Astrocyte of the spinal cord (primary cell): ENCODE measurements at places on chromosomes 7 and 10.

DNA sequence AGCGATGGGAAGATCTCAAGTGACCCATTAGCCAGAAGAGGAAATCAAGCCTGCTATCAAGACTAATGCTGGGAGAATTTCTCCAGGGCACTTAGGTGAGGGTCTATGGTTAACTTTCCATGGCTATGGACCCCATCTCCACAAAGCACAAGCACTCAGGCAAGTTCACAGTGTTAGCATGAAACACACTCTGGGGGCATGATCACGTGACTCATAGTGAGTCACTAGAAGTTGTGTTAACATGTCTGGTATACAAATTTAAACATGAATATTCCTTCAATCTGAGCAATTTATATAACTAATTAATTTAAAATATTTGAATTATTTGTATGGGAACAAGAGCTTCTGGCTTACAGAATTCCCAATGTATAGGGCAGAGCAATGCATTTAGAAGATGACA lies 131.8 kb downstream of the FAM204A start:
- DNase-seq: no peak

DNA sequence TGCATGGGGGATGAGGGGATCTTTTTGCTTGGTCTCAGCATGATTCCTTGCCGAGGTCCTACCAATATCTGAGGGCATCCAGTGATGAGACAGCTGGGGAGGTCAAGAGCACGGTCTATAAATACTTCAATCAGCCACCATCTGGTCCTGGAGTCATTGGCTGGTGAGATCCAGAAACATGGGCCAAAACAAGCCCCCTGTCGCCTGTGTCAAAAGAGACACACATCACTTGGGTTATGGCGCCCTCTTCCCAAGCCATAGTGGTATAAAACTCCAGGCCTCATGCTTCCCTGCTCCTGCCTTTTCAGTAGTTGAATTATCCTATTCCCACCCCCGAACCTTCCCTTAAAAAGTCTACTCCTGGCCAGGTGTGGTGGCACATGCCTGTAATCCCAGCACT lies 60.9 kb downstream of the SLC35B4 start:
- DNase-seq: no peak

DNA sequence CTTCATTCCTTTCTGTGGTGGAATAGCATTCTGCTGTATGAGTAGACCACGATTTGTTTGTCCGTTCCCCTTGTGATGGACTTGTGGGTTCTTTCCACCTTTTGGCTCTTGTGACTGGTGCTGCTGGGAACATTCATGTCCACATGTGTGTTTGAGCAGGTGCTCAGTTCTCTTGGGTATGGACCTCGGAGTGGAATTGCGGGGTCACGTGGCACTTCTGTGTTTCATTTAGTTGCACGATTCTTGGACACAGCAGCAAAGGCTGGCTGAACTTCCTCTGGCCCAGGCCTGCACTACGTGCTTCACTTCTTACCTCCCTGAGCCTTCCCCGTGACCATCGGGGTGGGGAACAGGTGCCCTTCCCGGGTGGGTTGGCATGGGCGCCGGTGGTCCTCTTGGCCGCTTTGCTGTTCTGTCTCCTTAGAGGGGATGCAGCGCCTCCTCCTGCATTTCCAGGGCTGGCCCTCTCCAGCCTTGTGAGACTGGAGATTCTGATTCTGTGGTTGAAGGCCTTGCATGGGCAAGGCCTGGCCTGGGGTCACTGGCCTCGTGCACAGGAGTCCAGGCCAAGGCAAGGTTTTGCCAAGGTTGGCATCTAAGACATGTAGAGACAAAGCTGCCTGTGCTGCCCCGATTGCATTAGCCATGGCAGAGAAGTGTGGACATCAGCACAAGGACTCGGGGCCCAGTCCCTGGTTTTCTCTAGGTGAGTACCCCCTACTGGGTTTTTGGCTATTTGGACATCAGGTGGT lies 25.1 kb downstream of the DOCK1 start:
- no peak for DNase-seq

DNA sequence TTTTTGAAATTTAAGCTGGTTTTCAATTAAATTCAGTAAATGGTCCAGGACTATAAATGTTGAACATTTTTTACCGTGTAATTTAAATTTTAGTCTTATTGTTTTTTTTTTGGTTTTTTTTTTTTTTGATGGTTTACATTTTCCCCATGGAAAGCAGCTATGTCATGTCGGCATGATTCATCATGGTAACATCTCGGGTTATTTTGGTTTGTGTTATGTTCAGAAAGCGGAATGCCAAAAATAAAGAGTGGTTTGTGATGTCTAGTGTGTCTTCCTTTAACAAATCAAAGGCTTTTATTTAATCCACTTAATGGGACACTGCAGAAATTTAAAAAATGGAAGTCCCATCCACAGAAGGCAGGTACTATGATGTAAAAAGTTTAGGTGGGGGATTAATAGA lies 58.5 kb downstream of the TRUB1 start:
- DNase-seq: peak; percentile 51

GRCh38 chr10:132987671-132988571 lies 45.6 kb upstream of the CFAP46 start:
- peak; percentile 69 for DNase-seq

DNA sequence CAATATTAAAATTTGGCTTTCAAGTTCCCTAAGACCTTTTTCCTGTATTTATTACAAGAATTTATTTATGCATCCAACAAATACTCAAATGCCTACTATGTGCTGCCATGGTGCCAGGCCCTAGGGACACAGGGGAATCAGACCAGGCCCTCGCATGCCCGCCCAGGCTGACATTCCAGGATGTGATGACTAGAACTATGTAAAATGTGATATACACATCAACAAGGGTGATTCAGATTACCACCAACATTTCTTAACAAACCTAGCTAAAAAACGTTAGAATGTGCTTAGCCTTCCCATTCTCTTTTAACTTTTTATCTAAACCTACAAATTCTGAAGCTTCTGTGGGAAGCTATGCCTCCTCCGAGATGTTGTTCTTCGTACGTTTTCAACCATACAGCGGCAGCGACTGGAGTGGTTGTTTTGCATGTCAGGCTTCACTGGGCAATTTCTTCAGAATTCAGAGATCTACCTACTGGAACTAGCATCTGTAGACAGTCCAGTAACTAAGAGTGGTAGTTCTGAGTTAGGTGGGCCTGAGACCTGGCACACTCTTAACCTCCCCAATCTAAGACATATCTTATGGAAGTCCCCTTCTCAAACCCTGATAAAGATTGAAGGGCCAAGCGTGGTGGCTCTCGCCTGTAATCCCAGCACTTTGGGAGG lies 22.1 kb downstream of the GNA12 start:
- peak; percentile 81 for DNase-seq

- DNase-seq: no peak
Observed at GRCh38 chr7:159051916-159052315, 92.8 kb downstream of the VIPR2 start.

GRCh38 chr7:109864230-109864629 lies 1226.7 kb upstream of the LRRN3 start:
- no peak for DNase-seq

GRCh38 chr10:11448190-11448544 lies 163.3 kb downstream of the USP6NL start:
- no peak for DNase-seq

GRCh38 chr7:24704311-24704710 lies 53.0 kb downstream of the GSDME start:
- no peak for DNase-seq

DNA sequence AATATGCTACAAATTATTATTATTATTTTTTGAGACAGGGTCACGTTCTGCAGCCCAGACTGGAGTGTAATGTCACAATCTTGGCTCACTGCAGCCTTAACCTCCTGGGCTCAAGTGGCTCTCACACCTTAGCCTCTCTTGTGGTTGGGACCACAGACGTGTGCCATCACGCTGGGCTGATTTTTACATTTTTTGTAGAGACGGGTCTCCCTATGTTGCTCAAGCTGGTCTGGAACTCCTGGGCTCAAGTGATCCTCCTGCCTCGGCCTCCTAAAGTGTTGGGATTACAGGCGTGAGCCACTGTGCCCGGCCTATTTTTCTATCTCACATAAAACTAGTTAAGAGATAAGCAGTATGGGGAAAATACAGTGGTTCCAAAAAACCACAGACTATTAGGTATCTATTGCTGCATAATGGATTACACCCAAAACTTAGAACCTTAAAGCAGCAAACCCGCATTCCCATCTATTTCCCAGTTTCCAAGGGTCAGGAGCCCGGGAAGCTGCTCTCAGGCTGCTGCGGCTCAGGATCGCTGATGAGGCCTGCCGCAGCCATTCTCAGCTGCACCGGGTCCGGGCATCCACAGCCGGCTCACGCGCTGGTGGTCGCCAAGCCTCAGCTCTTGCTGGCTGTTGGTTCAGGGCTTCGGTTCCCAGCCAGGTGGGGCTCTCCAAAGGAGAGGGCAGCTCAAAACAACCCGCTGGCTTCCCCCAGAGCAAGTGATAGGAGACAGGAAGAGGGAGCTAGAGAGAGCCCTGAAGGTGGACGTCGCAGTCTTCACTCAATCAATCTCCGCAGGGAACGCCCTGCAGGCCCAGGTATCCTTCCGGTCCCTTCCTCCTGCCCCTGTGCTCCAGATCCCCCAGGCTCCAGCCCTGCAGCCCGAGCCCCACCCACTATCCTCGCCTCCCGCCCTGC lies 128.2 kb downstream of the UBE2H start:
- DNase-seq: peak; percentile 40

GRCh38 chr10:68559251-68559650 lies 886 bp upstream of the TET1 start:
- no peak for DNase-seq

DNA sequence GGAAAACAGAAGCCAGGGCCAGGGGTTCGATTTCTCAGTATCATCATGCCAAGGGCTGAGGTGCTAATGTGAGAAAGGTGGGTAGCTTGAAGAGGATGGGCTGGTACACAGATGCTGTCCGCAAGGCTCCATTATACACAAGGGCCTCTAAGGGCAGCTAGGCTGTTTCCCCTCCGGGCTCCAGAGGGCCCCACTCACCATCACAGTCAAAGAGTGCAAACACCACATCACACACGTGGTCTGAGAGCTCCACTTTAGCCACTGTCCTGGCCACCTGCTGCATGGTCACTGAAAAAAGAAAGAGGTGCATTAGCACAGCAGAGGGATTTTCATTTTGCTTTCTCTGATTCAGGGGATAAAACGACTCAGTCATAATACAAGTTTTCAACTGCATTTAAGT lies 20.9 kb upstream of the DNAJB12 start:
- DNase-seq: no peak

- DNase-seq: no peak
Observed at GRCh38 chr10:1432161-1432560, 305.2 kb downstream of the ADARB2 start.

DNA sequence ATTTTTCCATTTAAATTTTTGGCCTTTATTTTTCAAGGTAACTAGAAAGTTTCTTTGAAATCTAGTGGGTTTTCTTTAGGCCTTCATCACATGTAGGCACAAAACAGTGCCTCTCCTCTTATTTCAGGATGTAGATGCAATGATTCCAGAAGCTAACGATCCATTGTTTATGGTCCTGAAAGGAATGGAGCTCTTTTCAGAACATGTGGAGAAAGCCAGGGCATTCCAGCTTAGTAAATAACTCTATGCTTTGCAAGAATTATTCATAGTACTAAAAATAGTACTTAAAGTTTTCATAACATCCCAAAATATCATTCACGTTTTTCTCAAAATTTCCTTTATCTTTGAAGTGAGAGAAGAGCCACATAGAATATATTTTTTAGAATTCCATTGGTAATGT lies 91.3 kb downstream of the DYNC1I1 start:
- DNase-seq: no peak

DNA sequence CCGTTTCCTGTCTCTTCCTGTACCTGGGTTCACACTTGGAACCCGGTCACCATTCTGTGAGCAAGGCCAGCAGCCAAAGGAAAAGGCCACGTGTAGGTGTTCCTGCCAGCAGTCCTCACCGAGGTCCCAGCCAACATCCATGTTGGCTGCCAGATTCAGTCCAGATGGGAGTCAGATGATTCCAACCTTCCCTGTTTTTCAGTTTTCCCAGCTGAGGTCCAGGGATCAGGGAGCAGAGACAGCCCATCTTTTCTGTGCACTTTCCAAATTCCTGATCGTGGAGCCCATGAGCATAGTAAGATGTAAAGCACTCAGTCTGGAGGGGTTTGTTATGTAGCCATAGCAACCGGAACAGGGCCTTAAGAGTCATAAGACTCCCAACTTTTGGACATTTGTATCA lies 3.9 kb upstream of the PVRIG start:
- DNase-seq: peak; percentile 15

- no peak for DNase-seq
Observed at GRCh38 chr10:129941199-129942018, 22.7 kb downstream of the EBF3 start.

- DNase-seq: no peak
Observed at GRCh38 chr10:58091886-58092285, 175.8 kb downstream of the IPMK start.

DNA sequence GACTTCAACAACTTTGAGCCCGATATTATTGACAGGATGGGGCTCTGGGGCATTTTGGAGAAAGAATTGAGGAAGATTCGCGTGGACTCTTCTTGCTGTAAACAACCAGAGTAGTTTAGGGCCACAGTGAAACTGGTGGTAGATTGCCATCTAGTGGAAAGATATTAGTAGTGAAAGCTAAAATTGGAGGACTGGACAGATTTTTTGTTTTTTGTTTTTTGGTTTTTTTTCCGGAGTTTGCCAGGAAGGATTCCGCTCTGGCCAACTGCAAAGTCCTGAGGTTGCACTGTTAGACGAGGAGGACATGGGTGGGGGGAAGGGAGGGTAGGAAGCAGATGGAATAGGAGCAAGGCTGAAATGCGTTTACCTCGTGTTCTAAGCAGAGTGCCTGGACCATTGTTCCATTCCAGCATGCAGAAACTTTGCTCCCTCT lies 11.7 kb downstream of the NOBOX start:
- peak; percentile 63 for DNase-seq

GRCh38 chr7:74083928-74084721 lies 521 bp downstream of the LIMK1 start:
- DNase-seq: peak; percentile 44

- no peak for DNase-seq
Observed at GRCh38 chr7:47303695-47304453, 278.0 kb downstream of the TNS3 start.

DNA sequence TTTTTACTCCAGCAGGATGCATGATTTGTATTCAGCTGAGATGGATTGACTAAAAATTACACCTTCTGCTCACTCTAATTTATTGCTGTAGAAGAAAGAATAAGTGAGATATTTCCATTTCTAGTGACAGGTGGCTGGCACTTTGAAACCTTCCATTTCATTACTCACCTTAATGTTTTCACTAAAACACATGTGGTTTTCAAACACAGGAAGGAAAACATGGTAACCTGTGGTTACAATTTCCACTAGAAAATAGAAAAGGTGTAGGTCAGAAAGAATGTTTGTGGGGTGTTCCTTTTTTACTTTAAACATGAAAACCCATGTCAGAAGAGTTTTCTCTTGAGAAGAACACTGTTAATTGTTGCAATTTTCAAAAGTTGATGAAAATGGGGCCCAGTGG lies 12.0 kb upstream of the PRKCQ start:
- no peak for DNase-seq

DNA sequence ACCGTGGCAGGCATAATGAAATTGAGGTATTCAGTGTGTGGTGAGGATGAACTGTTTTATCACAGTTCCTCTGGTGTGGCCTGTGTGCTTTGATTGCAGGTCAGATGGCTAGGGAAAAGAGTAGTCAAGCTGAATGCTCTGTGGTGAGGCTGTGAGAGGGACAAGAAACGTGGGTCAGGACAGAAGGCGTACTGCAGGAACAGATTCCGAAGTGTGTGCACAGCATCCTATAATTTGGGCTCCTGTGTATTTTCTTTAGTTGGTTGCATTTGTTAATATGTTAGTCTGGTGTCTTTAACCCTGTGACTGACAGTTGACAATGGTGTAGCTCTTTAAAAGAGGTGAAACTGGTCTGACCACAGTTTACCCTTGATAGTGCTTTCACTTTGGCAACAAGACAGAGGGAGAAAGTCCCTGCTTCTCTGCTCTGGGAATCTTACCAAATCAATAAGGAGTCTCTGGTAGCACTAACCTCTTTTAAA lies 76.5 kb downstream of the AUTS2 start:
- no peak for DNase-seq
